ENCODE measurements at places on chromosomes 2 and 18.

- no peaks in the 10 kb centered on the region for H3K36me3 ChIP-seq
- no peak overlapping the region for H3K4me3 ChIP-seq
- no peaks in the 10 kb centered on the region for H3K27me3 ChIP-seq
- peak; percentile 39 for DNase-seq
Measured at GRCh38 chr2:36456227-36457175, 100.9 kb downstream of the CRIM1 start.

- H3K27ac ChIP-seq = no peak overlapping the region
- peaks cover 3% of the 10 kb centered on the region for H3K4me1 ChIP-seq
- no peaks in the 10 kb centered on the region for H3K27me3 ChIP-seq
- H3K36me3 ChIP-seq = no peaks in the 10 kb centered on the region
Measured at GRCh38 chr2:157471078-157471477, 27.2 kb upstream of the CYTIP start.

GRCh38 chr2:189951791-189952535 lies 110.6 kb downstream of the MSTN start:
- no peak overlapping the region for H3K27ac ChIP-seq
- DNase-seq = no peak
- H3K4me1 ChIP-seq = no peaks in the 10 kb centered on the region
- no peaks in the 10 kb centered on the region for H3K27me3 ChIP-seq
- H3K4me3 ChIP-seq = no peak overlapping the region

DNA sequence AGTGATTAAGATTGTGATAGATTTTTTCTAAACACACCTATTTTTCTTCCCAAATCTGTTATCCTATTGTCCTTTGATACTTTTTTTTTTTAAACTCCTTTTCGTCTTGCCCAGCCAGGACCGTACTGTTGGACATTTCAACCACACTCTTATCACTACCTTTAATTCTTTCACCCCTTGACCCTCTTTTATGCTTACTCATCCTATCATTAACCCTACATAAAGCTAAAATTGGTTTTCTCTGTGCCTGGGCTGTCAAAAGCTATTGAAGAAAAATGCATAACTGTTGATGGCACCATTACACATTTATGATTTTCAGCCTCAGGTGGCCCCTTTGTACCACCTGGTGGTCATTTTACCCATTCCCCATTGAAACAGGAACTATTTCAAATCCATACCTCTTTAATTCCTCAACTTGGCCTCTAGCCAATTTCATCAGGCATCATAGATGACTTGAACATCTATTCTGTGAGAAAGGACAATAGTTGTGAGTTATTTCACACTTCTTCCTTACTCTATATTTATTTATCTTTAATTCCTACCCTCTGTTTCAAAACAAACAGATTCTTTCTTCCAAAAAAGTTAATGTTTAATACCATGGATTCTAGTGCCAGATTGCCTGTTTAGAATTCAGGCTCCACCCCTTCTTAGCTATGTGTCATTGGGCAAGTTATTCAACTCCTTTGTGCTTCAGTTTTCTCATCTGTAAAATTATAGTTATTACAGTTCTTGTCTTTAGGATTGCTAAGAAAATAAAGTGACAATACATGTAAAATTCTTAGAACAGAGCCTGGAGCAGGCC lies 258.6 kb downstream of the CAMKMT start:
- H3K4me3 ChIP-seq = no peak overlapping the region
- no peaks in the 10 kb centered on the region for H3K36me3 ChIP-seq
- no peak for DNase-seq
- no peaks in the 10 kb centered on the region for H3K4me1 ChIP-seq
- no peaks in the 10 kb centered on the region for H3K27me3 ChIP-seq

- no peak overlapping the region for H3K4me3 ChIP-seq
- no peaks in the 10 kb centered on the region for H3K4me1 ChIP-seq
- H3K36me3 ChIP-seq = peaks cover 2% of the 10 kb centered on the region
- DNase-seq = no peak
- no peaks in the 10 kb centered on the region for H3K27me3 ChIP-seq
Measured at GRCh38 chr18:62977512-62977911, 262.2 kb downstream of the PHLPP1 start.

DNA sequence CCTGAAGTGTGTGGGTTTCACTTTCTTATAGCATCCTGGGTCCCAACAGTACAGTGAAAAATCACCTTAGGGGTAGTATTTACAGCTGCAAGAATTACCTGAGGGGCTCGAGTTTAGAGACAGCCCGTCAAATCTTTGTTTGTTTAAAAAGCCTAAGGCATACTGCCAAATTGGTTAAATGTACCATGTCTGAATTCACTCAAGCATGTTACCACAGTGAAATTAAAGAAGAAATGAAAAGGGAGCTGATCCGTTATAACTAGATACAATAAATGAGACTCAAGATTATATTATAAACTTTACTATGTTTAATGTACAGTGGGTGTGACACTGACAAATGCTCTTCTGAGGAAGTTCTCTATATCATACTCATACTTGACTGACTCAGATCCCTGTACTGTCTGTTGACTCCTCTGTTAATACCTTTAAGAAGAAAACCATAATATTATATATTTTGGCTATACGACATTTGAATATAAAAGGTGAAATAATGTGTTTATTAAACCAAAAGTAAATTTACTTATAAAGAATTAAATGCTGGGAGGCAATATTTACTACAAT lies 107.3 kb downstream of the TMEFF2 start:
- no peak for DNase-seq
- H3K4me3 ChIP-seq = no peak overlapping the region
- H3K27ac ChIP-seq = no peak overlapping the region
- H3K36me3 ChIP-seq = no peaks in the 10 kb centered on the region

DNA sequence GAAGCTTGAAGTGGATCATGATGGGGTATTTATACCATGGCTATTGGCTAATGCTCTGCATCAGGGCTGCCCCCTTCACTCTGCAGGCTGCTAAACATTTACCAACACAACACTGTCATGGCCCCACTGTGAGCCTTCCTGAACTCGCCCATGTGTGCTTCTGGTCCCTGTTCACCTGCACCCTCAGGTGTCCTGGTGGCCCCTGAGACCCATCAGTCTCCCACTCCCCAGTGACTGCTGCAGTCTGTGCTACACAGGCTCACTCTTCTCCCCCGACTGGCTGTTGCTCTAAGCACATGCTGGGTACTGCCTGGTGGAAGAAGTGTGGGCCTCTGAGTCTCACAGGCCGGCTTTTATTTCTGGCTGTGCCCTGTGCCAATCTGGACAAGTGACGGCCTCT lies 183.0 kb upstream of the HS6ST1 start:
- H3K4me1 ChIP-seq = no peaks in the 10 kb centered on the region
- no peak overlapping the region for H3K4me3 ChIP-seq
- no peak for DNase-seq
- H3K36me3 ChIP-seq = no peaks in the 10 kb centered on the region

GRCh38 chr2:32836933-32837332 lies 109.8 kb upstream of the LTBP1 start:
- no peaks in the 10 kb centered on the region for H3K4me1 ChIP-seq
- H3K27ac ChIP-seq = no peak overlapping the region
- H3K27me3 ChIP-seq = no peaks in the 10 kb centered on the region
- H3K36me3 ChIP-seq = no peaks in the 10 kb centered on the region
- no peak overlapping the region for H3K4me3 ChIP-seq

GRCh38 chr18:54181856-54182602 lies 42.4 kb downstream of the MBD2 start:
- no peak overlapping the region for H3K27ac ChIP-seq
- no peak for DNase-seq

GRCh38 chr2:187419808-187420207 lies 28.2 kb downstream of the CALCRL start:
- H3K36me3 ChIP-seq = no peaks in the 10 kb centered on the region
- H3K27me3 ChIP-seq = no peaks in the 10 kb centered on the region
- H3K4me3 ChIP-seq = no peak overlapping the region
- no peaks in the 10 kb centered on the region for H3K4me1 ChIP-seq
- no peak for DNase-seq

GRCh38 chr18:14104906-14105748 lies 27.1 kb downstream of the ZNF519 start:
- H3K4me3 ChIP-seq = no peak overlapping the region
- no peaks in the 10 kb centered on the region for H3K27me3 ChIP-seq
- no peaks in the 10 kb centered on the region for H3K4me1 ChIP-seq
- DNase-seq = peak; percentile 80

DNA sequence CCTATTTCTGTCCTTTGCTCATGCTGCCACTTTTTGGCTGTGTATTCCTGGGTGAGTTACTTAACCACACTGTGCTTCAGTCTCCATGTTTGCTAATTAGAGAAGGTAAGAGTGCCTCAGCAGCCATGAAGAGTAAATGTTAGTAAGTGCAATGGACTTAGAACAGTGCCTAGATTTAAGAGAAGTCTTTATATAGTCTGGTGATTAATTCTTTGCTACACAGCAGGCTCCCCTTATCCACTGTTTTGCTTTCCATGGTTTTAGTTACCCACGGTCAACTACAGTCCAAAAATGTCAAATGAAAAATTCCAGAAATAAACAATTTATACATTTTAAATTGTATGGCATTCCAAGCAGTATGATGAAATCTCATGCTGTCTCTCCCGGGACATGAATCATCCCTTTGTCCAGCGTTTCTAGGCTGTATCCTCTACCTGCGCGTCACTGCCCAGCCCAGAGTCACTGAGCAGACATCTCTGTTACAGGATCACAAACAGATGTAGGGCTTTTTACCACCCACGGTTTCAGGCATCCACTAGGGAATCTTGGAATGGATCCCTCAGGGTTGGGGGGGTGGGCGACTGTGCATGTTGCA lies 91.0 kb downstream of the CTIF start:
- no peak overlapping the region for H3K4me3 ChIP-seq
- H3K36me3 ChIP-seq = no peaks in the 10 kb centered on the region
- H3K4me1 ChIP-seq = no peaks in the 10 kb centered on the region

DNA sequence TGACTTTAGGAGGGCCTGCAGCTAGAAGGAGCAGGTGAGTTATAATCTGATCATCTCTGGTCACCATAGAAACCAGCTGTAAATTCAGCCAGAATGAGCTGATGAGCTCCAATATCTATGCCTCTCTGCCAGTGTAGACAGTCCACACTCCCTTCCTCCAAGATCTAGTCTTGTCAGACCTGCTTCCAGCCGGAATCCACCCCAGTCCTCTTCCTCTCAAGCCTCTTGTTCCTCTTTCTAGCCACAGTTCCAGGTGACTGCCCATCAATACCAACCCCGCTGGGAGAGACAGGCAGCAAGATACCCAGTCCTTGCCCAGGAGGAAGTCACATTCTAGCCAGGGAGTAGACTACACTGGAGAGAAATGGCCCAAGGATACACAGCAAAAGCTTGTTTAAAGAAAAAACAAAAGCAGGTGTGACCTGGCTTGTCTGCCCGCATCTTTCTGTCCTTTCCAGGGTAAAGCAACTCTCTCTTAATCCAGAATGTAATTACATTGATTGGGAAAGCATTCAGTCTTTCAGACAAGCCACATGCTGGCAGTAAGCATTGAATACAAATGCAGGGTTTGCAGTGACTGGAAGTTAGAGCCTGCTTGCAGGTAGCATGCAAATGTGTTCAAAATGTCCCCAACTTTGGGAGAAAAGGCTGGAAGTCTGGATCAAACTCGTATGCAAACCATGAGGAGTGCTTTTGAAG lies 9.0 kb upstream of the SLC35F6 start:
- DNase-seq = peak; percentile 57
- H3K27ac ChIP-seq = no peak overlapping the region
- peaks cover 31% of the 10 kb centered on the region for H3K4me1 ChIP-seq
- no peaks in the 10 kb centered on the region for H3K27me3 ChIP-seq
- no peaks in the 10 kb centered on the region for H3K36me3 ChIP-seq

DNA sequence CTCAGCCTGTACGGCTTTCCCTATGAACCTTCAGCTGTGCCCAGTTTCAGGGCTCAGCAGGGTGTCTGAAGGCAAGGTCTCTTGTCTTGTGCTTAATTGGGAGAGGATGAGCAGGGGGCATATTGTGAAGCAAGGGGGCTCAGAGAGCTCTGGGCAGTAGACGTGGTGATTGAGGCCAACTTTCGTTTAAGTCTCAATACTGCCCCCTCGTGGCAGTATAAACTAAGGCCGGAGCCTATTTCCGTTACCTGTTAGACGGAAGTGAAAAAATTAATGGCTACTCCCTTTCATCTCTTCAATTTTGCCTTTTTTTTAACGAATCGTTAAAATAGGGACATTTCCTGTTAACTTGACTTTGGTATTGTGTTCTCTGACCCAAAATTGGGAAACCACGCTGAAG lies 193.4 kb downstream of the TDRD15 start:
- no peaks in the 10 kb centered on the region for H3K36me3 ChIP-seq
- H3K27me3 ChIP-seq = no peaks in the 10 kb centered on the region
- peak; percentile 79 for DNase-seq
- no peak overlapping the region for H3K4me3 ChIP-seq

GRCh38 chr2:216015722-216016464 lies 2.5 kb upstream of the MREG start:
- H3K36me3 ChIP-seq = no peaks in the 10 kb centered on the region
- no peak overlapping the region for H3K4me3 ChIP-seq
- H3K27me3 ChIP-seq = no peaks in the 10 kb centered on the region
- no peak overlapping the region for H3K27ac ChIP-seq
- no peaks in the 10 kb centered on the region for H3K4me1 ChIP-seq
- no peak for DNase-seq

DNA sequence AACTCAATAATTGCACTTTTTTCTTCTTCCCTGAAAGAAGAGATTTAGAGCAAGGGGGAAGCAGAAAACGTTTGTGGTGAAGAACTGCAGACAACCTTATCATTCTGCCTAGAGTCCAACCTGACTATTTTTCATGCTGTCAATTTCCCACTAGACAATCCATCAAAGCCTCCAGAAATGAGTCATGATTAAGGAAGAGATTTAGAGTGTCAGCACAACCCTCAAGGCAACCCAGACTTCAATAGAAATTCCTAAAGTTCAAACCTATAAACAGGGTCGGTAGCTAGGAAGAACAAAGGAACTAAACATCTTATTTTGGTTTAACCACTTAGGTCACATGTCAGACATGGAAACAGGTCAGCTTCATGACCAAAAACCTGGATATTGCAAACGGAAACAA lies 86.9 kb downstream of the SLC25A12 start:
- no peak for DNase-seq
- no peaks in the 10 kb centered on the region for H3K36me3 ChIP-seq
- H3K4me3 ChIP-seq = no peak overlapping the region
- H3K27ac ChIP-seq = no peak overlapping the region
- H3K4me1 ChIP-seq = no peaks in the 10 kb centered on the region

GRCh38 chr2:56199492-56199891 lies 15.7 kb downstream of the CCDC85A start:
- H3K36me3 ChIP-seq = no peaks in the 10 kb centered on the region
- no peaks in the 10 kb centered on the region for H3K4me1 ChIP-seq
- peak; percentile 3 for DNase-seq
- H3K4me3 ChIP-seq = no peak overlapping the region
- no peaks in the 10 kb centered on the region for H3K27me3 ChIP-seq
- H3K27ac ChIP-seq = no peak overlapping the region

DNA sequence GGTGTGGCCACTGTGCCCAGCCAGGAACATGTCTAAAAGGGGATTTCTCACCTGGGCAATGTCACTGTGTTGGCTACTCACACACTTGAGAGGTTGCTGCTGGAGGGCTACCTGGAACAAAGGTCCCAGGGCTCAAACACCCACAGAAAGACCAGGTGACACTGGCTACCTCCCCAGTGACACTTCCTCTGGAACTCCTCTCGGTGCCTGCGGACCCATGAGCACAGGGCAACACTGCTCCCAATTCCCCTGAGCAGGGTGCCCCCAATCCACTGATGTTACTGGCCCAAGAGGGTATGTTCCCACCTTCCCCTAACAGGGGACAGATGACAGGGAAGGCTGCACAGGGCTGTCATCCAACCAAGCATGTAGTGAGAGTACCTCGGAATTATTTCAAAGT lies 5.8 kb downstream of the NPPC start:
- no peak overlapping the region for H3K27ac ChIP-seq
- no peaks in the 10 kb centered on the region for H3K36me3 ChIP-seq
- H3K4me1 ChIP-seq = no peaks in the 10 kb centered on the region
- DNase-seq = no peak
- H3K4me3 ChIP-seq = no peak overlapping the region

GRCh38 chr2:172829229-172829628 lies 93.6 kb downstream of the RAPGEF4 start:
- peak; percentile 80 for DNase-seq
- H3K27ac ChIP-seq = no peak overlapping the region
- no peaks in the 10 kb centered on the region for H3K27me3 ChIP-seq
- peaks cover 5% of the 10 kb centered on the region for H3K4me1 ChIP-seq
- H3K36me3 ChIP-seq = no peaks in the 10 kb centered on the region

Data from mesendoderm (in vitro differentiated cells).